ENCODE measurements at places on chromosomes 5 and 9.

GRCh38 chr9:129262261-129262660 lies 84.2 kb upstream of the IER5L start:
- DNase-seq, result no peak

GRCh38 chr5:136053336-136054141 lies 24.8 kb downstream of the TGFBI start:
- no peak for DNase-seq

DNA sequence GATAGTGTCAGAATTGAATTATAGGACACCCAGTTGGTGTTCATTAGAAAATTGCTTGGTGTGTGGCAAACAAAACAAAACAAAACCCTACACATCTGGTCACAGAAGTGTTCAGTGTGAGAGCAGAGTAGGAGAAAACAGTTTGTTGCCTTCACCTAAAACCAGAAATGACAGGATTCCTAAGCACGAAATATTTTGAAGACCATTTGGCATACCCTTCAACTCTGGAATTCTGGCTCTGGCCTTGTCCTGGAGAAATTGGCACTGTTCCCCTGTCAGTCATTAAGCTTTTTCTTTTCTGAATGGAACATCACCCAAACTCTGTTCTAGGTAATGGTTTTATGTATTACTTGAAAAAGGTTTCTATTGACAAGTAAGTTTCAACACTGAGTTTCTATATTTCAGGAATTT lies 110.2 kb upstream of the PCA3 start:
- no peak for DNase-seq

DNA sequence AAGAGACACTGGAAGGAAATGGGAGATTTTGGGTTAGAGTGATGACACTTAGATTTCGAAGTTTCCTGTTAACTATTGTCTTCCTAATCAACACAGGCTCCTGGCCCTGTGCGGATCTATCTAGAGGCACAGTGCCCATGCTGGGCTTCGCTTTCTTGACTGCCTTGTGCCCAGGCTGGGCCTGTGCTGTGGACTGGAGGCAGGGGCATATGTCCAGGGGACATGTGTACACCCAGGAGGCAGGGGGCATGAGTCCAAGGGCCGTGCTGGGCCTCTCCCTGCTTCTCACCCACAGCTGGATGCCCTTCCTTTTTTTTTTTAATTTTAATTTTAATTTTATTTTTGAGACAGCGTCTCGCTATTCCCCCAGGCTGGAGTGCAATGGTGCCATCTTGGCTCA lies 37.6 kb downstream of the EHMT1 start:
- no peak for DNase-seq

GRCh38 chr5:140367256-140368013 lies 7.4 kb downstream of the SLC4A9 start:
- DNase-seq, result no peak

- no peak for DNase-seq
Measured at GRCh38 chr5:5182508-5183188, 42.5 kb downstream of the ADAMTS16 start.

- DNase-seq, result no peak
Measured at GRCh38 chr5:167984951-167985350, 306.5 kb upstream of the WWC1 start.

GRCh38 chr9:122939601-122940000 lies 1.2 kb upstream of the RABGAP1 start:
- no peak for DNase-seq

- no peak for DNase-seq
Measured at GRCh38 chr9:30575691-30576090, 1808.8 kb upstream of the ACO1 start.

GRCh38 chr9:121564504-121565260 lies 65.0 kb upstream of the GGTA1 start:
- no peak for DNase-seq

DNA sequence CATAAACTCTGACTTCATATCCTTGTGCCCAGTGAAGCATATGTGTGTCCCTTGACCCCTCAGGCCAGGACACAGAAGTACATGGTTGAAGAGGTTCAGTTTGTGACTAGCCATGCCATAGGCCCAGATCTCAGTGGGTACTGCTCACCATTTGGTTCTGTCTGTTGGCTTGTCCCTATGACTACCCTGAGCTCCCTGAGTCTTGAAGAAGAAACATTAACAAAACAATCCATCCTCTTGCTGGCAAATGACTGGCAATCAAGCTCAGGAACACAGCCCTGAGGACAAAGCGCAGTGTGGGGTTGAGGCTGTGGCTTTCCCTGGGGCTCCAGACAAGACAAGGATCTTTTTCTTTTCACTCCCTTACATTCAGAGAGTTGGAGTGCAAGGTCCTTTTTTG lies 46.3 kb downstream of the TNFAIP8 start:
- no peak for DNase-seq

DNA sequence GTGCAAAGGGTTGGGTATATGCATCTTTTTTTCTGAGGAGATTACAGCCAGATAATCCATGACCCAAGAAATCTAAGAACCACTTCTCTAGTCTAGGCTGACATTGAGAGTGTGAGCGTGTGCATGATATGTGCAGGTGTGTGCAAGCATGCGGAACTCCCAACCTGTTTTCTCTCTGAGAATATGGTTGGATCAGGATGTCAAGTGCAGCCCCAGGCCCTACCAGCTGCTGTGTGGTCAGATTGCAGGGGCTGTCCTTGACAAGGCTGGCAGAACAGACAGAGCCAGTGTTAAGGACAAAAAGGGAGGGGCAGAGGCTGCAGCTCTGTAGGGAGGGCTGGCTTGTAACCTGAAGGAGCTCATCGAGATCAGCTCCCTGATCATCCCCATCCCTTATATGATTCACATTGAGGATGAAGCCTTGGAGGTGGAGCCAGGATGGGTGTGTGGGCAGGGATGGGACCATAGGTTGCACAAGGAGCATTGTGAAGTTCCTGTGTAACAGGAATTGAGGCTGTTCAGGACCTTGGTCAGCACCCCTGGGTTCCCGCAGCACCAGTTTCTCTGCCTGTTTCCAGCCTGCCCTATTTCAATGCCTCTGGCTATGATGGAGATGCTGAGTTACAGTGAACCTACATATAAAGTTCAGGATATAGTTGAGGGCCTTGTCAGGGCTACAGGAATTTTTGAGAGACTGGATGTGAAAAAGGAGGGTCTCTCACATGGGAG lies 52.6 kb upstream of the ARAP3 start:
- DNase-seq, result no peak

- peak; percentile 96 for DNase-seq
Measured at GRCh38 chr9:38017149-38017884, 51.7 kb downstream of the SHB start.

- no peak for DNase-seq
Measured at GRCh38 chr9:72025906-72026305, 34.5 kb downstream of the C9orf57 start.

- no peak for DNase-seq
Measured at GRCh38 chr5:149675610-149676201, 54.4 kb upstream of the PPARGC1B start.

Data from Ammon's horn (tissue), 1 donor.